ENCODE measurements at places on chromosomes 6 and 20.

- peak; percentile 16 for DNase-seq
Observed at GRCh38 chr20:10558635-10559187, 115.1 kb downstream of the JAG1 start.

DNA sequence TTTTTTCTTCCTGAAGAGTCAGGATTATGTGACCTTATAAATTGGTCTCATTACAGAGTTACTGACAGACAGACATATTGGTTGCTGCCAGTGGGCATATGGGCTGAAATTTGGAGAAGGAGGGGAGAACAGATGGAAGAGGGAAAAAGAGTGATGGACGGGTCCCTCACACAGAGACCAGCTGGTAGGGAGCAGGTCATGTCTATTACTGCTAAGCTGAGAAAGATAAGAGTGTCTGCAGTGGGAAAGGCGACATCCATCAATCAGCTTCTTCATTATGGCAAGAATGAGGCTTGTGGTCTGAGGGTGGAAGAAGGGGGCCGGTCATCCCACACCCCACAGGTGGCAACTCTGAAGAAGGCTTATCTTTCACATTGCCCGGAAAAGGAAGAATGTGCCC lies 353.8 kb upstream of the RSPO3 start:
- DNase-seq, result no peak

GRCh38 chr6:118408863-118409262 lies 139.2 kb upstream of the PLN start:
- DNase-seq, result no peak

DNA sequence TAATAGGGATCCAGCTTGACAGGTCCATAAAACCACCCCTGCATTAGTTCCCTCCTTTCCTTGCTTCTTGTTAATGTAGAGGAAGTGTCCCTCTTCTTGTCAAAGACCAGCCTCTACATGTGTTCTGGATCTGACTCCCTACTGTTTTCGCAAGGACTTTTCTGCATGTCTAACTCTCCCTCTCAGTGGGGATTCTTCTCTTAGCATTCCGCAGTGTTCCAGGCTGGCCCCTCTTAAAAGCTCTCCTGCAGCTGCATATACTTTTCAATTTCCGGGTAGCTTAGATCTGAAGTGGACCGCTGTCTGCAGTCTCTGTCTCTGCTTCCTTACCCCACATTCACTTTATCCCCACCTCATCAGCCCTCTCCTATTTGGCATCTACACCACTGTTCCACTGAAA lies 96.1 kb upstream of the MAN1A1 start:
- no peak for DNase-seq

DNA sequence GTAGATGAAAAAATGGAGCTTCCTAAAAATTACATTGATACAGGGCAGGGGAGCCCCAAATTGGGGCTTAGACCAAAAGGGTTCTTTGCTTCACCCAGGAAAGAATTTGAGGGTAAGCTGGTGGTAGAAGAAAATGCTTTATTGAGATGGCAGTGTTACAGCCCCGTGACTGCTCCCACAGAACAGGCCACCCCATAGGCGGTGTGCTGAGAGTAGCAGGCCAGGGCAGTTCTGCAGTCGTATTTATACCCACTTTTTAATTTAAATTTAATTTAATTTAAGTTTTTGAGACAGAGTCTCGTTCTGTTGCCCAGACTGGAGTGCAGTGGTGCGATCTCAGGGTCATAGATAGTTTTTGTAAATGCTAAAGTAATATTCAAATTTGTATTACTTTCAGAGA lies 265.0 kb downstream of the CDH26 start:
- DNase-seq, result no peak

DNA sequence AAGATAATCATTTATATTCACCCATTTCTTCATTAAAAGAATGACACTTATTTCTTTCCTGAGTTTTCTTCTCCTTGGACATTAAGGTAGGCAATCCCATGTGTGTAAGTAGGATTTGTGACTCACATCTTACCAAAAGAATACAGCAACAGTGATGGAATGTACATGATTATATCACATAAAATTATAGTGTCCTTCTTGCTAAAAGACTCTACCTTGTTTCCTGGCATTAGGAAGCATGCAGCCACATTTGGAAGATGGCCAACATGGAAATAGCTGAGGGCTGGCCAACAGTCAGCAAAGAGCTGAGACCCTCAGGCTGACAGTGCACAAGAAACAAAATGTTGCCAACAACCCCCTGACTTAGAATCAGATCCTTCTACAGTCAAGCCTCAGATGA lies 327.9 kb upstream of the MARCKS start:
- DNase-seq, result no peak

DNA sequence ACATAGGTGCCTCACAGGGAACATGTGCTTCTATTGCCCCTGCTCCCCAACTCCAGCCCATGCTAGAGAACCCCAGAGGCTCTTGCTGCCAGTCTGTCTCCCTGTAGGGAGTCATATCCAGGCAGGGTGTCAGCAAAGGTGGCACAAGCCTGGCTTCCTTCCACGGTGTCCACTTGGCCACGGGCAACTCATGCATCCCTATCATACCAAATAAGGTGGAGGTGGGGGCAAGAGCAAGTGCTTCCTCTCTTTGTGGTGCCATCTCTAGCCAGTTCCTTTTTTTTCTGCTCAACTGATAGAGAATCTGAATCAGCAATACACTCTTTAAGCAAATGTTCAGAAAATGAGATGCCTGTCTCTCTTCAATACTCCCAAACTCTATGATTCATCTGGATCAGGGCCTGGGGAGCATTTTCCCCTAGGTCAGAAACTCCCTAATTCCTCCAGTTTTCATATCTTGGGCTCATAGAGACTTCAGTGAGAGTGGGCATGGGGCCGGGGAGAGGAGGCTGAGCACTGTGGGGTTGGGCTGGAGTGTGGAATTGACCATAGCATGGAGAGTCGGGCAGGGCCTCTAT lies 105.1 kb upstream of the GPR6 start:
- no peak for DNase-seq

DNA sequence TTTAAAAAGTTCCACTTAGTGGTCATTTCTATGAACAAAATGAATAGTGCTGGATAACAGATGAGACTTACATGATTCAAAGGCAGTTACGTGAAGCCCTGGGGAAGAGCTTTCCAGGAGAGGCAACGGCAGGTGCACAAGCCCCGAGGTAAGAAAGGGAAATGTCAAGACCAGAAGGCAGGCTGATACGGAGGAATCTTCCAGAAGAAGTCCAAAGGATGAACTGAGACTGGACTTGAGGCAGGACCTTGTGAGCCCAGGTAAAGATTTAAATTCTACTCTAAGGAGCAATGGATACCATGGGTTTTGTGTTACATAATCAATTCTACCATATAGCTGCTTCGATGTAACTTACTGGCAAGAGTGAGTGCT lies 164.6 kb downstream of the BCAS1 start:
- no peak for DNase-seq

DNA sequence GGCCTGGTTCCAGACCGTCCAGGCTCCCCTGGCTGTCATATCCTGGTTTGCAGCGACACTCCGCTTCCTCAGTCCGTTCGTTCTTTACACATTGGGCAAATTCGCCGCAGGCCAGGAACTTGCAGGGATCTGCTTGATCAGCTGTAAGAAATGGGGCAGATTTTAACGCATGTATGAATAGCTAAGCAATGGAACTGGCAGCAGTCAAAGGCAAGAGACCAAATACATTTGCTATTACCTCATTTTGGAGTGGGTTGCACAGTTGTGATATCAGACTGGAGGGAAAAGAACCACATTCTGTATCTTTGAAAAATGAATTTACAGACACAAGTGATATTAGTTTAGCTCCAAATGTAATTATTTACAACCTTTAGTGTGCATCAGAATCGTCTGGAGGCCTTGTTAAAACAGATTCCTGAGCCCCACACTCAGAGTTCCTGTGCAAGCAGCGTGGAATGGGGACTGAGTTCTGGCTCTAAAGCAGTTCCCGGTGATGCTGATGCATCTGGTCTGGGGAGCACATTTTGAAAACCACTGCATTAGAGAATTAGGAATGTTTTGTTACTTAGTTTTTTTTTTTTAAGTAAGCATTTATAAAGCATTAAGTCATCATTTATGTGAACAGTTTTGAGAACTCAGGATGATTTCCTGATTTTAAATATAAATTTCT lies 141.3 kb downstream of the IMPG1 start:
- peak; percentile 66 for DNase-seq

DNA sequence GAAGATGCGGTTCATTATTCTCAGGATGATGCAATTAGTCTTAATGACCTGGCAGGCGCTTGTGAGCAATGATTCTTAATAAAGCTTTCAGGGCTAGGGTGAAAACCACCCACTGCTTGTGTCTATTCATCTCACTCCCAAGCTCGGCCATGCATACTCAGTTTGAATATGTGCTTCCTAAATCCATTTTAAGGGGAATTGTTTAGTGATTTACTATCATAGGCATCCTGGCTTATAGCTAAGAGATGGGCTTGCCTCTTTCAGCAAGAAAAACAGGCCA lies 141.1 kb upstream of the SLC24A3 start:
- no peak for DNase-seq

GRCh38 chr6:137659871-137660270 lies 165.7 kb upstream of the OLIG3 start:
- no peak for DNase-seq

GRCh38 chr6:113625850-113626249 lies 231.3 kb upstream of the MARCKS start:
- no peak for DNase-seq

DNA sequence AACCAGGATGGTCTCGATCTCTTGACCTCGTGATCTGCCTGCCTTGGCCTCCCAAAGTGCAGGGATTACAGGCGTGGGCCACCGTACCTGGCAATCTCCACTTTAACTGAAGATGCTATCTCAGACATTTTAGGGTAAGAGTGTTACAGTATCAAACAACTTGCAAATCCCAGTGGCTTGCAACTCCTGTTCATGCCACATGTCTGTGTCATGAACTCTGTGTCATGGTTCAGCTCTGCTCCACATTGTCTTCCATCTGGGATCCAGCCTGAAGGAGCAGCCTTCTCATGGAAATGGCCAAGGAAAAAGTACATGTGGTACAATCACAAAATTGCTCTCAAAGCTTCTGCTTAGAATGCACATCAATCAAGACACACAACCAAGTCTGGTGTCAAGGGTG lies 114.9 kb downstream of the MAP3K5 start:
- no peak for DNase-seq

- DNase-seq, result no peak
Observed at GRCh38 chr6:32843331-32843978, 392 bp downstream of the PSMB8 start.

DNA sequence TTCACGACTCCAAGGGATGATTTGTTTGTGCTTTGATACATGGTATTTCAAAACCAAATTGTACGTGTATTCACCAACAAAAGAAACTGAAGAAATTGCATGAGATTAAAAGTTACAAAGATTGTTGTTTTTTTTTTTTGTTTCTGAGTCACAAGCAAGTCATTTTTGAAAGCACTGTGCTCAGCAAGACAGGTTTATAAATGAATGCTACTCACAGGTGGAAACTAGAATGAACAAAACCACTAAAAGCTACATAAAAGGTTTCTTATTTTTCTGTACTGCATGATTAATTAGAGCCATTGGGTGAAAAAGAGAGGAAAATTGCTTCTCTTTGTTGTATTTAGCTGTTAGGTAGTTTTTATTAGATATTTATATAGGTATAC lies 90.2 kb upstream of the RIPOR2 start:
- no peak for DNase-seq

- no peak for DNase-seq
Observed at GRCh38 chr20:12289465-12289864, 371.8 kb downstream of the BTBD3 start.

DNA sequence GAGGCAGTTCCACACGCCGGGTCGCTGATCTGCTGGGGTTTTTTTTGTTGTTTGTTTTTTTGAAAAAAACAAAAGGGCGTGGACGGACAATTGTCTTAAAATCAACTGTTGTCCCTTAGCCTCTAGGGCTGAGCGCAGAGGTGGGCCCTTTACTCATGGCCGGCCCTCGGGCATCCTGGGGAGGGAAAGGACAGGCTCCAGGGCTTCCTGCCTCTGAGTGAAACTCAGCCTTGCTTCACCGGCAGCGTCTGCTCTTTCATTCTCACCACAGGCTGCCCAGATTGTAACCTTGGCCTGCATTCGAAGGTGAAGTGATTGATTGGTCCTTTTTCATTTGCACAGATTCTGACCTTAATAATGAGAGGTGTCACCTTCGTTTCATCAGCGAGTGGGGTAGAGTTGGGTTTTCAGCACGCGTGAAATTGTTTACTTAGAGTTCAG lies 797 bp downstream of the SMIM13 start:
- peak; percentile 77 for DNase-seq

DNA sequence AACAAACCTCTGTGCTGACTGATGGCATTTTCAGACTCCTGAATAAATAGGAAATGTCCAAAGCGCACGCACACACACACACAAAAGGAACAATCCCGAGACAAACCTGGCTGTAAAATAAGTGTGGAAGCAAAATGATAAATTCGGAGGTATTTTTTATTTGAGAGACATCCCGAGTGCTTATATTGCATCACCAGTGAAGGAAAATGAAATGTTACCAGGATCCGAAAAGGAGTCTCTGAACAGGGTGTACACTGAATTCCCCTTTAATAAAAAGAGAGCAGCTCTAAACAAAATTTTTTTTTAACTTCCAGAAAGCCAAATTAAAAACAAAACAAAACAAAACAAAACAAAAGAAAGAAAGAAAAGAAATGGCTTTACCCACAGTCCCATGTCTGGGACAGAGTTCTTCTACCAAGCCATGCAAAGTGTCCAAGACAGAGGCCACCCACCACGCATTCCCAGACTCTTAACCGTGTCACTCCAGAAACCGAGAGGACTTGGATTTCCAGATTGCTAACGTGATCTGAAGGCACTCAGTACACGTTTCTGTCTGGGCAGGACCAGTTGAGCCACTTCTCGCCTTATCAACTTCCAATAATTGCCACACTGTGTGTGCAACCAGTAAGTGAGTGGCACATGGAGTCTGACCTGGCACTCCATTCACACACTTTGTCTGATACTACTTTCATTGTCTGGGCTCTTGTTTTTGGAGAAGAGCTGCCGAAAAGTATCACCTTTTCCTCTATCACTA lies 817 bp downstream of the ME1 start:
- DNase-seq, result peak; percentile 77

- no peak for DNase-seq
Observed at GRCh38 chr20:7231303-7231702, 463.8 kb downstream of the BMP2 start.

- peak; percentile 93 for DNase-seq
Observed at GRCh38 chr6:24910961-24911725, 24.6 kb downstream of the RIPOR2 start.

DNA sequence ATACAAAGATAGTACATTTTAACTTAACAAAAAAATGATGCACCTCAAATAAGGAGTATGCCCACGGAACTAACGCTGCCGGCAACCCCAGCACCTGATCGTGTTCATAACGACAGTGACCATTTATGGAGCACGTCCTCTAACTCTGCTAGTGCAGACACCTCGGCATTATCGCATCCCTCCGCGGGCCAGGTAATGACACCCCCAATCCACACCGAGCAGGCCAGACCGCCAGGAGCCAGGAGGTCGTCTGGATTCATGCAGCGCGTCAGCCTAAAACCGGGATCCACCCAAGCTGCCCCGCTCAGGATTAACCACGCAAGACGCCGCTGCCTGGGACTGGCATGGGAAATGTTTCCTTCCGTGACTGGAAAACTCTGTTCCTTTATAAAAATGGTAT lies 34.1 kb downstream of the DACT2 start:
- no peak for DNase-seq
